ENCODE measurements at places on chromosomes 12 and 14. TPM values are rescaled to one million over a fixed set of nuclear protein-coding genes. Genes with fewer than 3 reads are reported as not detected.

GRCh38 chr12:46379352-46379751 lies 6.8 kb upstream of the SLC38A2 start:
- DNase-seq, result no peak

Gene GLS2
- 0.20 TPM for total RNA-seq

Gene AMDHD1
- 1.6 TPM for total RNA-seq

Gene EXOC3L4
- not detected for total RNA-seq

GRCh38 chr12:8032242-8033152 lies at the start of gene FOXJ2:
Gene FOXJ2 (plus strand): TSS chr12:8032716. CDS start chr12:8039833, 7,117 bp downstream.
- DNase-seq, result peak; percentile 70

Gene KRT80
- 2.1 TPM for total RNA-seq

Data from RPMI7951 (cell line).